ENCODE measurements at places on chromosomes 2 and 18. TPM values are rescaled to one million over a fixed set of nuclear protein-coding genes. Genes with fewer than 3 reads are reported as not detected.

The IL18RAP gene
- total RNA-seq = 0.30 TPM

- DNase-seq = no peak
Measured at GRCh38 chr2:157779794-157780193, 96.3 kb downstream of the ACVR1 start.

- no peak for DNase-seq
Measured at GRCh38 chr2:67669766-67670165, 272.6 kb downstream of the ETAA1 start.

The C1QL2 gene
- total RNA-seq = not detected

The SERPINB7 gene
- not detected for total RNA-seq

The IL1RL1 gene
- total RNA-seq = 1.3 TPM

The C18orf54 gene
- total RNA-seq = 1.2 TPM

The CSRNP3 gene
- 4.1 TPM for total RNA-seq

Data from Right ventricle myocardium superior (tissue), 1 donor.